Astrocyte of the cerebellum (primary cell): ENCODE measurements at places on chromosomes 6 and 20.

GRCh38 chr6:81984599-81984998 is 232.1 kb upstream of the TENT5A start:
- DNase-seq: no peak

GRCh38 chr6:136335736-136336363 is 46.2 kb upstream of the BCLAF1 start:
- no peak for DNase-seq

GRCh38 chr6:120981835-120982234 is 352.4 kb downstream of the TBC1D32 start:
- no peak for DNase-seq

- no peak for DNase-seq
These were observed 31.9 kb downstream of the INSM1 start for GRCh38 chr20:20399531-20400500.

DNA sequence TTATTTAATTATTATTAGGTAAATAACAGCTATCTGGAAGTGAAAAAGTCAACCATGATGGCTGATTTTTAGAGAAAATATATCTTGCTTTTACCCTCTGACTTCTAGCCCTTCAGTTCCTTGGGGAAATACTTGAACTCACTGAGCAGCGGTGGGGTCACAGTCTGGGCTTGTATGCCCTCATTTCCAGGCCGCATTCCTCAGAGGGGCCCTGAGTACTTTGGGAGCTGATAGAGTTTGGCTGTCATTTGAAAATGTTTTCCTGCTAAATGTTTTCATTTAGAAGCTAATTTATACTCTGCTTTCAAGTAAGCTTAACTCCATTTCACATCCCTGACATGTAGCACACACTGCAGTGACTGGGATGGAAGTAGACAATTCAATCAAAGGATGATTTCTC is 1028.5 kb downstream of the KIF16B start:
- DNase-seq: no peak

DNA sequence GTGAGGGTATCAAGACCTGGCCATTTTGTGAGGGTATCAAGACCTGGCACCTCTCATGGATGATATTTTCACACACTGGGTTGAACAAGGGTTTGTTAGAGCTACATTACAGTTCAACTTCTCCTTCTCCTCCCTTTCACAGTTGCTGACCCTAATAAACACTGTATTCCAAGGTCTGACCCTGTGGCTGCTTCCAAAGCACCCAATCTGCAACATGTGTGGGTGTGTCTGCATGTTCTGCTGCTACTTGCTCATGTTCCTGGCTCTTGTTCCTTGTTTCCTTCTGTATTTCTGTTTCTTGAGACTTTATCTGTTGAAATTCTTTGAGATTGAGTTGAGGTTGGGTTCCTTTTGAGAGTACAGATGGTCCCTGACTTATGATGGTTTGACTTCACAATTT is 162.1 kb upstream of the GMDS start:
- DNase-seq: no peak

DNA sequence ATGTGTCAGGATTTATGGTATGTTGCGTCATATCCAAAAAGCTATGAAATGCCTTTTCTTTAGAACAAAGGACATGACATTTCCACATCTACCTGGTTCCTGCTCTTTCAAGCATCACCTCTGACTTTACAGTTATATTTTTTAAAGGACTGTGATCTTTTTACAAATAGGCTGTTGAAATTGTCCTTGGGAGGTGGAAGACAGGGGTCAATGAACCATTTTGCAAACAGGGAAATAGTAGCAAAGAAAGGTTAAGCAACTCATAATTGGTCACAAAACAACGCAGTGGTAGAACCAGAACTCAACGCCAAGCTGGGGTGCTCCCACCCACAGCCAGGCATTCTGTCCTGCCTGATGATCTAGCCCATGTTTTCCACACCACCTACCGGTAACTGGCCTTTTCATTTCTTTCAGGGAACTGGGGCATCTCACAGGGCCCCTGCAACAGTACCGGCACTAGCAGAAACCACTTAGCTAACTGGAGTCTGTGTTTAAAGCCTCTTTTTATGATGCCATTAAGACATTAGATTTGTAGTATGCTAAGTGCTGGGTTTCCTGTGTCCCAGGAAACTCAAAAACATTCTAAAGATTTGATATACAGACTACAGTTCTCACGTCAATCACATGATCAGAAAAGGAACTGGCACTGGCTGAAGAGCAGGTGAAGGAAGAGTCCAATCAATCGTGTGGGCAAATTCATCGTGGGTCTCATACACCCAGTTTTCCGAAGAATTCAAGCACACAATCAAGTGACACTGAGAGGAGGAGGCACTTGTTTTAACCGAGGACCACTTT is 13.9 kb downstream of the ZNF217 start:
- DNase-seq: no peak

- peak; percentile 35 for DNase-seq
These were observed 92.7 kb upstream of the DTNBP1 start for GRCh38 chr6:15755526-15755925.

DNA sequence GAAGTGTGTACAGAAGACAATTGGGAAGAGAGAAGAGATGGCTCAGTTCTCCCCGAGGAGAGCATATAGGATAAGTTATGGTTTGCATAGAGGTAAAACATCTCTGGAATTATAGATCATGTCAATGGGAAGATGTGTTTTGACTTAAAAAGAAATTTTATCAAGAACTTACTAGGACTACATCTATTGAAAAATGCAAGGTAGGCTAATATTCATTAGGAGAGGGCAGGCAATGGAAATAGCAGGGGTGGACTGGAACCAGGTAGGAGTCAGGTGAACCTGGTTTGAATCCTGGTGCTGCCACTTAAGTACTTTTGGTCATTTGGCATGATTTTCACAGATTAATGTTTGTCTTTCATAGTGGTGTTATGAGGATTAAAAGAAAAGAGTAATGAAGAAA is 96.2 kb downstream of the FARS2 start:
- DNase-seq: no peak

DNA sequence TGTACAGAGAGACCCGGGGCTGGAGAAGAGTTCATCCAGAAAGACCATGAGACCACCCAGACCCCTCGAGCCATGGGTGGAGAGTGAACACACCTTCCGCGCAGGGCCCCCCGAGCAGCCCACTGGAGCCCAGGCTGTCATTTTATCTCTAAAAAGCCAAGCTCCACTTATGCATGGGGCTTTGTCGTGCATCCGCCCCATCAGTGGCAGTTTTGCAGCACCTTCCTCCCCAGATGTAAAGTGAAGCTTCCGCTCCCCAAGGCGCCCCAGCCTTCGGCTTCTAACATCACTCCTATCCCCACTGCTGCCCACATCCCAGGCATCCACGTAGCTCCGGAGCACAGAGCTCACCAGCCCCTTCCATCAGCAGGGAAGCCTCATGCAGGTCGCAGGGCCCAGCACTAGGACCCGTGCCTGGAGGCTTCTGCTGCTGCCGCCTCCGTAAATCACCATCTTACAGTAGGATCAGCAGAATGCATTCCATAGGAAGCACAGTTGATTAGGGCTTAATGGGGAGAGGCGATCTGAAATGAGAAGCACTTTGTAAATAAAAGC is 301.1 kb downstream of the TAF4 start:
- no peak for DNase-seq

- DNase-seq: no peak
These were observed 656 bp downstream of the RTEL1 start for GRCh38 chr20:63658749-63659187.

GRCh38 chr20:11372876-11373790 is 544.6 kb upstream of the BTBD3 start:
- DNase-seq: no peak

- DNase-seq: no peak
These were observed 38.7 kb downstream of the PRKN start for GRCh38 chr6:162688751-162689345.

DNA sequence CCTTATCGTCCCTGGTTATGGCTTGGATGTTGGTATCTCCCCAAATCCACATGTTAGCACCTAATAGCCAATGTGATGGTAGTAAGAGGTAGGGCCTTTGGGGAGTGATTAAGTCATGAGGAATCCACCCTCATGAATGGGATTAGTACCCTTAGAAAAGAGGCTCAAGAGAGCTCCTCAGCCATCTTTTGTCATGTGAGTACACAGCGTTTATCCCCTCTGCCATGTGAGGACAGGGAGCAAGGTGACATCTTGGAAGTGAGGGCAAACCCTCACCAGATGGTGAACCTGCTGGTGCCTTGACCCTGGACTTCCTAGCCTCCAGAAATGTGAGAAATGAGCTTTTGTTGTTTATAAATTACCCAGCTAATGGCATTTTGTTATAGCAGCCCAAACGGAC is 16.1 kb upstream of the SIRPB2 start:
- DNase-seq: no peak

DNA sequence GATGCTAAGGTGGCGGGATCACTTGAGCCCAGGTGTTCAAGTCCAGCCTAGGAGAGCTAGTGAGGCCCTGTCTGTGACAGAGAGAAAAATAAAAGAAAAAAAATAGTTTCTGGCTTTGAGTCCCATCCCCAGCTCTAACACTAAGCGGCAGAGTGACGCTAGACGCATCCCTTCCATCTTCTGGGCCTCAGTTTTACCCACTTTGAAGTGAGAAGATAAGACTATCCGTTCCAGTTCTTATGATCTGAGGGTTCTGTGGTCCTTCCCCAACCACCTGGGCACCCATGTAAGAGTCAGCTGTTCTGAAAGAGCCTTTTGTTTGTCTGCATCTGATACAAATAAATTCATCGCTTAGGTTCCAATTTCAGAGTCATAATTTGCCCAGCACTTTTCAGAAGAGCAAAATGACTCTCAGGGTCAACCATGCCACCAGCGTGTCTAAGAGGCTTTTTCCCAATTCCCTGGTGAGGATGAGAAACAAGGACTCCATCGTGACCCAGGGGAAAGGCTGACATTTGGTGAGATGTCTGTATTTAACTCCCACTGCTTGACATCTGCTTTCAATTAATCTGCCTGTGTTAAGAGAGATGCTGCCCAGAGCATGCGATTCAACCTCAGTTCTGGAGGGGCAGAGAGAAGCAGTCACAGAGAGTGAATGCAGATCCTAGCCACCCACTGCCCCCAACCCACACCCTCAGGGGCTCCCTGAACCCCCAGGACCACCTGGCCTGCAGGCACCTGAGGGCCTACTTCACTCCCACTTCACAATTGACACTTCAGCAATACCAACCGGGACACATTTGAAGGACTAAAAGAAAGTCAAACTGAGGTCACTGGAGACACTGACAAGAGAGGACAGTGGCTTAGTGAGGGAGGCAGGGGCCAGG is 131.6 kb upstream of the TOP1 start:
- DNase-seq: peak; percentile 5
